AG10803 (cell line): ENCODE measurements at places on chromosomes 2 and 18.

DNA sequence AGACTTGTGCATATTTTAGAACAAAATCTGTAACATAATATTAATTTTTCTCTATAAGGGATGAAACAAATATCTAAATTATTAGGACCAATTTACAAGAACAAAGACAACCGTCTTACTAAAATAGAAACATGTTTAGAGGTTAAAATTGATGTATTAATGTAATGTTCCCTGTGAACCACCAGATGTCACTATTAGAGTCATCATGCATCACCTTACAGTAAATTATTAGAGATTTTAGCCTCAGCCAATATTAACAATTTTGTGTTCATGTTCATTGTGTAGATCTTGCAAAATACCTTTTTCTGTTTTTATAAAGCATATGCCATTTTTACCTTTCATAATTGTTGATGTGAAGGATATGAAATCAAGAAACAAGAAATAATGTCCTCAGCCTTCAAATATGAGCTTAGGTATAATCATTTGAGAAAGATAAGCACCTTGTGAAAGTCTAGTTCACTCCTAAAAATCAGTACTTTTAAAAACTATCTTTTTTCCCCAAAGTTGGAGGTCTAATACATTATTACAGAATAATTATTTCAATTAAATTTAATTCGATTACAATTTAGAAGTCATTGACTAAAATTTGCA lies 344.3 kb upstream of the KCNH7 start:
- peak; percentile 25 for DNase-seq

- no peak for DNase-seq
Observed at GRCh38 chr2:207331674-207332073, 165.9 kb upstream of the KLF7 start.

- no peak for DNase-seq
Observed at GRCh38 chr2:43943809-43944452, 51.9 kb downstream of the LRPPRC start.

DNA sequence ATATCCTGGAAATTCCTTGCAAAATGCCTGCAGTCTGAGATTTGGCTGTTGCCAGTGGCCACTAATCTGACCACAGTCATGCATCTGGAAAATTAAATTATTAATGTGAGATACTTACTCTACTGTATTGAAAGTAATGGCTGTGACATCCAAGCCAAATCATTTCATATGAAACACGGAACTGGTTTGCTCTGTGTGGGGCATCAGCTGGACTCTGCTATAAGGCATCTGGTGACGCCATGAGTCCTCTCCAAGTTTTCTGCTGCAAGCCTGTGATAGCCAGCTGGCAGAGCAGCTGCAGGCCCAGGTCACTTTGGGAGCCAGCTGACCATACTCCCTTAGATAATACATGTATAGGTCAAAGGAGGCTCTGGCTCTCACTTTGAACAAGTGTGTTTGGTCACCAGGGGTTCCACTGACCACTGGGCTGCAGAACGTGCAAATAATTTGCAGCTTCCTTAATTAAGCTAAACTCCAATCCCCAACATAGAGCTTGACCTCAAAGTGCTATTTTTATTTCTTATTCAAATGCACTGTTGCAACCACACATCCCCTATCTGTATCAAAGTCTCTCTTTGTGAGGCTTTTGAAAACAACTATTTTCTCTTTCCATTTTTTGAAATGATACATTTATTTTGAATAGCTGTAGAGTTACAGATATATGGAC lies 152.9 kb downstream of the NCKAP5 start:
- peak; percentile 43 for DNase-seq

DNA sequence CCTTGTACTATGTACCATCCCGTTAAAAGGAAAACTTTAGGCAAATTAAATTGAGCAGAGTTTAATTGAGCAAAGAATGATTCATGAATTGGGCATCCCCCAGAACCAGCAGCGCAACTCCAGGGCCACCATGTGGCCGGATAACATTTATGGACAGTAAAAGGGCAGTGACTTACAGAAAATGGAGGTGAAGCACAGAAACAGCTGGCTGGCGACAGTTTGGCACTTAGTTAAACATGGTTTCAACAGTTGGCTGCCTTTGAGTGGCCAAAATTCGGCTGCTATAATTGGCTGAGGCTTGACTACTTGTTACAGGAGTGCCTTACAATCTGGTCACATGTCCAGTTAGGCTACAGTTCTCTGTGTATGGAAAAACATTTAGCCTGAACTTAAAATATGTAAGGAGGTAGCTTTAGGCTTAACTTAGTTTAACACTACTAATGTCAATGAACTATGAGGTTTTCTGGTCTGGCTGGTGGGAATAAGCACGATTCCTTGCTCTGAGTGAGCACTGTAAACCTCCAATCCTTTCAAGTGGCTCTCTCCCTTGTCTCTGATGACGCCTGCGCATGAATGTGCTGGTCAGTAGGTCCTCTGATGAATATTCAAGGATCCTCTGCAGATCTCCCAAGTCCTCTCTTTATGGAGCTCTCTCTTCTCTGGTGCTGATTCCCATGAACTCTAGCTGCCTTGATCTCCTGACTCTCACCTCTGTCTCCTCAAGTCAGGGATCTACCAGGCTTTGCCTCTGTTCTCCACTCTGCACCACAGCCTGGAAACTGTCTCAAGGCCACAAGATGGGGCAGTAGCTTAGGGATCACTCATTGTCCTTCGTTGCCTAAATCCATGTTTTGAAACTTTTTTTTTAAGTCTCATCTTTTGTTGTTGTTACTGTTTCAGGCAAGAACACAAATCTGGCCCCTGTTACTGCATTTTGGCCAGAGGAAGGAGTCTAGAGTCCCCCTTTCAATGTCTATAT lies 24.4 kb upstream of the RAB31 start:
- peak; percentile 87 for DNase-seq

- DNase-seq, result no peak
Observed at GRCh38 chr2:241935774-241936173, 66.2 kb downstream of the RTP5 start.

DNA sequence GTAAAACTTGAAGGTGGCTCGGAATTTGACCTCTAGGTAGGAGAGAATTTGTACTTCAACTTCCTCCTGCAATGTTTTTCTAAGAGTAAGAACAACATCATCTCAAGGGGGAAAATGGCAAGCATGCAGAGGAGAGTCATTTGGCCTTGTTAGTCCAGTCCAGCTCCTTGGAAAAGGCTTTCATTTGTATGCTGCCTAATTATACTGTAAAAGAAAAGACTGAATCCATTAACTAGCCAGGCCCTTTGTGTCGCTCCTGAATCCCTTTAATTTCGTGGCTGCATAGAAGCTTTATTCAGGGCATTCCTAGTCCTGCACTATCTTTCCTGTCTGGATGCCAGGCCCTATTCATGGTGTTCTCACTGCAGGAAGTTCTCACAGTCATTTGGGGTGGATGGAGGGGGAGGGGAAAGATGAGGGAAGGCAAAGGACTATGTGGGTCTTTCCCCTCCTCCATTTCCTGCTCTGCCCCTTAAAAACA lies 36.0 kb downstream of the PHLPP1 start:
- DNase-seq, result peak; percentile 6

- DNase-seq, result no peak
Observed at GRCh38 chr2:132465917-132466316, 49.3 kb downstream of the GPR39 start.

DNA sequence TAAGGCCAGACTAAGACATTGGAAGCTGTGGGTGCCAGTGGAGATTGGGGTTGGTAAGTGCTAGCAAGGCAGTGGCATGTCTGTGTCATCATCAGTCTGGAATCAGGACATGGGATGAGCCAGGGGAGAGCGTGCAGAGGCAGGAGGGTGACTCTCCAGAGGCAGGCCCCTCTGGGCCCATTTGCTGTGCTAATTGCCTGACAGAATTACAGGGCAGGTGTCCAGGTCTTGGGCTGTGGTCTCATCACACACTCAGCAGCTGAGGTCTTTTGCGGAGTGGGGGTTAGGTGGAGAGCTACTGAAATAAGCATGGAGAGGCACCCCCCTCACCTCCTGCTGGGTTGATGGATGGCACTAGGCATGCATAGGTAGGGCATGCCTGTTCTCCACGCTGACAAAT lies 57.4 kb downstream of the CELF4 start:
- no peak for DNase-seq

- DNase-seq, result no peak
Observed at GRCh38 chr18:56481751-56482150, 156.6 kb downstream of the TXNL1 start.

DNA sequence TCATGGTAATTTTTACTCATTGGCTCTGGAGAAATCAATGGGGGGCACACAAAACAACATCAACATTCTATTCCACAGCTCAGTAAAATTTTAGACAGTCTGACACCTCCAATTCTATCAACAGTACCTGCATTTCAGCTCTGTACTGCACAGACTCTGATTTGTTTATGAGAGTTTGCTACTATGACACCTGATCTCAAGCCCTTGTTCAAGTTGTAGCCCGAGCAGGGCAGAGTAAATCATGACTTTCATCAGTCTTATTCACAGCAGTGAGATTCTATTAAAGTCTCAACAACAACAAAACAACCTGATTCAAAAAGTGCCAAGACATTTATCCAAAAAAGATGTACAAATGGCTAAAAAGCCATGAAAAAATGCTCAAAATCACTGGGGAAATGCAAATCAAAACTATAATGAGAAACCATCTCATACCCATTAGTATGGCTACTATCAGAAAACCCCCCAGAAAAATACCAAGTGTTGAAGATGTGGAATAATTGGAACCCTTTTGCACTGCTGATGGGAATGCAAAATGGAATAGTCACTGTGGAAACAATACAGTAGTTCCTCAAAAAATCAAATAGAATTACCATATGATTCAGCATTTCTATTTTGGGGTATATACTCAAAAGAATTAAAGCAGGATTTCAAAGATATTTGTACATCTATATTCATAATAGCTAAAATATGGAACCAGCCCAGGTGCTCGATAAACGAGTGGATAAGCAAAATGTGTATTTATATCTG lies 71.7 kb upstream of the RBMS1 start:
- no peak for DNase-seq

- peak; percentile 54 for DNase-seq
Observed at GRCh38 chr2:219681694-219682300, 54.4 kb downstream of the SLC4A3 start.

- no peak for DNase-seq
Observed at GRCh38 chr2:232133078-232133477, 171.6 kb downstream of the DIS3L2 start.

GRCh38 chr2:219672406-219672805 lies 45.0 kb downstream of the SLC4A3 start:
- no peak for DNase-seq

- DNase-seq, result no peak
Observed at GRCh38 chr2:103009871-103010270, 248.0 kb downstream of the TMEM182 start.

DNA sequence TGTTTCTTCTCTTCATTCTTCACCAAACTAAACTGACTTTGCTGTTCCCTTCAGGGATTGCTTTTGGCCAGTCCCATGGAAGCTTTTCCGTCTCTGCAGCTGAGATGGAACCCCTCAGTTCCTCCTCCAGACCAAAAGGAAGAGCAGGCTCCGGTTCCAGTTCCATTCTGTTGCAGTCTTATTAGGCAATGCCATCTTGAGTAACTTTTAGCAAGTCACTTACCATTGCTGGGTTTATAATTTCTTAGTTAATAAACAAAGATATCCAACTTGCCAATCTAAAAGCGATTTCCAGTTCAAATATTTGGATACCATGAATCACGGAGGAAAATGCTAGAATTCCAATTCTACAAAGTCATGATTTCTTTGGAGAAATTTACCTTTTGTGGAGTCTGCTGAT lies 214.3 kb upstream of the LYPD1 start:
- no peak for DNase-seq

GRCh38 chr2:176468457-176469113 lies 199.3 kb downstream of the MTX2 start:
- no peak for DNase-seq

DNA sequence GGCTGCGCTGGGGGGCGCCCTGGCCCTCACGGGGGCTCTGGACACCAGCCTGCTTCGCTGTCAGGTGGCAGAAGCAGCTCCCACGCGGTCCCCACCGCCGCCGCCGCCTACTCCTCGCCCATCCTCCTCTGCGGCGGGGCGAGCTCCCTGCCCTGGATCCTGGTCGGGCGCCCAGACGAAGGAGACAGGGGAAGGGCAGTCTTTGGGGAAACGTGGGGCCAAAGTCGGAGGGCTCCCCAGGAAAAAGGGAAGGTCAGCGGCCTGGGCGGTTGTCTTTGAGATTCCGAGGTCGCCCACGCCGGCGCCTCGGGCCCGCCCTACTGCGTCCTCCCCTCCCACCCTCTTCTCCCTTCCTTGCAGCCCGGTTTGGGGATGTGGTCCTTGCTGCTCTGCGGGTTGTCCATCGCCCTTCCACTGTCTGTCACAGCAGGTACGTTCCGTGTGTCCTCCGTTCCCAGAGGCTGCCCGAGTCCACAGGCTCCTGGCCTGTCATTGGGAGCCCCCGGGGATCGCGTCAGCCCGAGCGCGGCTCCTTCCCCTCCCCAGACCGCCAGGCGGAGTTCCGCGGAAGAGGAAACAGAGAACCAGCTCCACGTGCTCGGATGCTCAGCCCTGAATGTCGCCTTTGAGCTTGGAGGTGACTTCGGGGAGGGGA lies 800 bp downstream of the IL1RL2 start:
- peak; percentile 35 for DNase-seq

- peak; percentile 35 for DNase-seq
Observed at GRCh38 chr2:19861813-19862212, 40.0 kb downstream of the TTC32 start.

DNA sequence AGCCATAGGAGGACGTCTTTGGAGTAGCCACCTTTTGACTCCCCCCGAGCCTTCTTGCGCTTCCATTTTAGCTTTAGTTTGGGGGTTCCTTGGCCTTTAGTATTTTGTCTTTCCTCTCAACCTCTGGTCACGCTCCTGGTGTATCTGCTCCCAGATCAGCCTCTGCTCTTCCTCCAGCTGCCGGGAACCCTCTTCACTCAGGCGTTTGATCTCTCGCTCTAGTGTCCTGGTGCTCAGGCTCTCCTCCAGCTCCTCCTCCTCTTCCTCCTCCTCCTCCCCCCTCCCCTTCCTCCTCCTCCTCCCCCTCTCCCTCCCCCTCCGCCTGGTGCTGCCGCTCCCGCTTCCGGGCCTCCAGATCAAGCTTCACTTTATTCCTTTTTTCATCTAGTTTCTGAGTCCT lies 1082.3 kb upstream of the TMEFF2 start:
- no peak for DNase-seq

DNA sequence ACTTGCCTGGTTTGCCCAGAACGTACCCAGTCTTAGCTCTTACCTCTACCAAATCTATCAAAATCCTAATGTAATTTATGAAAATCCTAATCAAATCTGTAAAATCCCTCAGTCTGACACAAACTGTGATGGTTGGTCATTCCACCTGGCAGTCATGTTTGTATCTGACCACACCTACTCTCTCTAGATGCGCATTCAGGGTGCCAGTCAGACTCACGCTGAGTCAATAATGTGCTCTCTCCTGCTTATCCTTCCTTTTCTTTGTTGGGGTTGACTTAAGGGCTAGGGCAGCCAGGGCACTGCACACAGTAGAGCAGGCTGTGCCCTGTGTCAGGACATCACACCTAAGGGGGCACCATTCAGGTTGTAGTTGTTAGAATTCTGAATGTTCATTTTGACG lies 48.5 kb upstream of the PARD3B start:
- no peak for DNase-seq

GRCh38 chr2:241599615-241600014 lies 37.3 kb downstream of the THAP4 start:
- DNase-seq, result no peak
